SK-MEL-5 (cell line): ENCODE measurements at places on chromosomes 4 and X.
A peak's percentile ranks its signal among the peaks of the same experiment; 100 is the strongest.

DNA sequence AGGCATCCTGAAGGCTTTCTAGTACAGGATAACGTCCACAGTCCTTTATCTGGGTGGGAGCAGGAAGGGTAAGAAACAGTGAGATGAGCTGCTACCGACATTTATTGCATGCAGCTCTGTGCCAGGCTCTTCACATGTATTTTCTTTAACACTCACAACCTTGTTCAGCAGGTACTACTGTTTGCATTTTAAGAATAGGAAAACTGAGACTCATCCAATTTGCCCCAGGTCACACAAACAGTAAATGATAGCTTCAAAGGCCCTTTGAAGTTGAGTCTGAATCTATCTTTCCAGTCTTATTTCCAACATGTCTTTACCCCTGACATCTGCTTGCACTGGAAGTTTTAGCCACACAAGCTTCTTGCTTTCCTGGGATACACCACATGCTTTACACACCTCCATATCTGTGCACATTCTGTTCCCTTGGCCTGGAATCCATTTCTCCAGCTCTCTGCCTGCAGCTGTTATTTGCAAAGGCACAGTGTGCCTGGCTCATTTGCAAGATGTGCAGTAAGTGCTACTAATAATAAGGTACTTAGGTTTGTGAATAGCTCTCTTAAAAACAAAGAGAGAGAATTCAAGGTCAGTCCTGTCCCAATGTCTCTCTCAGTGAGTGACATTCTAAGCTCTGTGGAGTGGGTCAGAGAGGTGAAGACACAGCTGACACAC is 61.2 kb downstream of the METTL14 start:
- DNase-seq = no peak

GRCh38 chrX:118847676-118848075 is 24.1 kb downstream of the ZCCHC12 start:
- peak; percentile 71 for DNase-seq

- no peak for DNase-seq
These were observed 36.7 kb upstream of the ARHGAP6 start for GRCh38 chrX:11702420-11702819.

GRCh38 chr4:70681704-70682103 is 6.6 kb upstream of the UTP3 start:
- no peak for DNase-seq

DNA sequence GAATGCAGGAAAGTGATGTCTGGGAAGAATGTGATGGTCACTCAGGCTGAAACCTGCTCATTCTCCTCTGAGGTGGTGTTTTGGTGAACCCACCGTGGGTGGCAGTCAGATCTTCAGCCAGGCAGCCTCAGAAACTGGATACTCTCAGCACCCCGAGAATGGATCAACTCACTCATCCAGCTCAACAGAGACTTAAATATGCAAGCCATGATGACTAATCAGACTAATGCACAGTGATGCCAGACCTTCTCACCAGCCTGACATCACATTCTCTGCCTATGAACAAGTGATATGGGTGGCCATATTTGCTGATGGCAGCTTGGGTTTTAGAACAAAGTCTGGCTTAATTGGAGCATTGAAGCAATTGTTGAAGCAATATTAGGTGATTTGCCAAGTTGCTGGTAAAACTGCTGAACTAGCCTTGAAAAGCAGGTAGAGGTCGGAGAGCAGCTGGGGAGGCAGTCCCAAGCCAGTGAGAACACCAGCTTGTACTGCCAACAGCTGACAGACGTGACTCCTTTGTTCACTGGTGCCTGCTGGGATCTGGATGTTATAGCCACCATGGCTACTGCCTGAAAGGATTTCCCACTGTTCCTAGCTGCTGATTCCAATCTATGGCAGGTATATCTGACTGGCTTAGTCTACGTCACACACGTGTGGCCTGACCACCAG is 608.1 kb downstream of the MID1IP1 start:
- no peak for DNase-seq

DNA sequence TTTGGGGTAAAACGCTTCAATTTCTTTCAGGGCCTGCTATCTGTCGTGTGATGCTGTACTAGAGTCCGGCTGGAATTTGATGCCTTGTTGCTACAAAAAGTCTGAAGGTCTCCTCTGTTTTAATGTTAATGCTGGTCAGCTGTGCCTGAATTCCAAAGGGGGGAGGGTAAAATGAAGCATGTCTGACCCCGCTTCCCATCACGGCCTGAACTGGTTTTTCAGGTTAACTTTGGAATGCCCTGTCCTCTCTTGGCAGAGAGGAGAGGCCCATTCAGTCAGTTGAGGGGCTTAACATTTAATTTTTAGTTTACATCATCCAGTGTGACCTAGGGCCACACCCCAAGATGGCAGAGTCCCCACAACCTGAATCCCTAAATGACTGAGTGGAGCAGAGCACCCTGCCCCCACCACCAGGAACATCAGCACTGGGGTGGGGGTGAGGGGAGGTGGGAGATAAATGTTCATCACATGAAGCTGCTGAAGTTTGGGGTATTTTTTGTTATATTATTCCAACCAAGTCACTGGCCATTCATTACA is 47.9 kb upstream of the GPR78 start:
- DNase-seq = no peak
